ENCODE measurements at places on chromosomes 11 and 22.

- DNase-seq = no peak
Measured at GRCh38 chr22:20648306-20648903, 125.5 kb upstream of the SERPIND1 start.

DNA sequence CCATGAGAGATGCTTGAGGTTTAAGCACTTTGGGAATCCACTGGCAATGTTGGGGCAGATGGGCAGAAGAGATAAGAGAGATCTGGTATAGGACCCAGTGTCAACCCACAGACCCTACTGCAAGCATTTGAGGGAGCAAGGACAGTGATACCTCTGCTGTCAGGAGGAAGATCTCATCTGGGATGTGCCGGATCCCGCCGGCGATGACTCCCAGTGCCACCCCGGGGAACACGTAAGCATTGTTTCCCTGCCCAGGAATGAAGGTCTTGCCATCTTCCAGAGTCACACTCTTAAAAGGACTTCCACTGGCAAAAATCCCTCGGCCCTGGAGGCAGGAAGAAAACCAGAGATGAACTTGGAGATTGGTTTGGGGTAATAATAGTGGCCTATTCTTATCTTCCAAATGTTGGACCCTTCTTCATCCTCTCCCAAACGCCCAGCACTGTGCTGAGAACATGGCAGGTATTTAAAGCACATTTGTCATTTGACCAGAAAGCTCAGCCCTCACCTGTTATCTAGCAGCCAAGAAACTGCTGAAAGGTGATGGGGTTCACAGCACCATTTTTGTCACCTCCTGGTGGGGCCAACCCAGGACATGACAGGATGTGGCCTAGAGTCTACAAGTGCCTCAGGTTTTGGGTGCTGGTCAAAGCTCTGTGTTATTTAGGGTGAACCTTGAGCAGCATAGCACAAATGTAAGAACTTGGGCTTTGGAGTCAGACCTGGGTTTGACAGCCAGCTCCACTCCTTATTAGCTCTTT lies 71.7 kb downstream of the CCDC81 start:
- DNase-seq = no peak

GRCh38 chr11:36367806-36368680 lies 72.0 kb downstream of the PRR5L start:
- DNase-seq = no peak

- no peak for DNase-seq
Measured at GRCh38 chr11:64324692-64325469, 7.0 kb downstream of the PRDX5 start.

DNA sequence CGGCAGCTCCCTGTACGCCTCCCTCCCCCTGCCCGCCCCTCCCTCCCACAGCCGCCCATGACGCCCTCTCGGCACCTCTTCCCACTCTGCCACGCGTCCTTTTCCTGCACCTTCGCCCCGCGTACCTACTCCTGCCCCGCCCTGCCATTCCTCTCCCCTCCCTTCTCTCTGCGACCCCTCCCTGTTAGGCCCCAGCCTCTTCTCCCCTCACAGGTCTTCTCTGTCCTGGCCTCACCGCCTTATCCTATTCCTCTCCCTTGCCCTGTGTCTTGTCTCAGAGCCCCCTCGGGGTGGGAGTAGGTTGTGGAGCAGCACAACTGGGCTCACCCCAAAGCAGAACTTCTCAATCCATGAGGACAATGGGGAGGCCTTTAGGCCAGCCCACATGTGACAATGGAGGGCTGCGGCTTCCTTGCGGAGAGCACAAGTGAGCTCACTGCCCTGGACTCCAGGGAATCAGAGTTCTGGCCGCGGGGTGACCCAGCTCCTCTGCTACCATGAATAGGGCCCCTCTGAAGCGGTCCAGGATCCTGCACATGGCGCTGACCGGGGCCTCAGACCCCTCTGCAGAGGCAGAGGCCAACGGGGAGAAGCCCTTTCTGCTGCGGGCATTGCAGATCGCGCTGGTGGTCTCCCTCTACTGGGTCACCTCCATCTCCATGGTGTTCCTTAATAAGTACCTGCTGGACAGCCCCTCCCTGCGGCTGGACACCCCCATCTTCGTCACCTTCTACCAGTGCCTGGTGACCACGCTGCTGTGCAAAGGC lies 539 bp downstream of the SLC35C1 start:
- no peak for DNase-seq

DNA sequence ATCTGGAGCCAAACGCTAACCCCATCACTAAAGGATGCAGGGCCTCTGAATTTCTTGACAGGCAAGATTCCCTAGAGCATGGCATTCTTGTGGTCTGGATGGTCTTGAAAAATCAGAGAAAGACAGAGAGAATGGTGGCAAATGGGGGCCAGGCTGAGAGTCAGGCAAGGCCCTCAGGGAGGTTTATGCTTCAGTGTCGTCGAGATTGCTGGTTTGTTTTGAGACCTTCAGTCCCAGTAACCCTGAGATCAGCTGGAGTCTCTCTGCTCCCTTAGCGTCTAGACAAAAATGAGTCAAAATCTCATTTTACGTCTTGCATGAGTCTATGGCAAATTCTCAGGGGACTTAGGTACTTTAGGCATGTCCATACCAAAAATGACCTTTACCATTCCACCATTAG lies 539.3 kb downstream of the SOX6 start:
- DNase-seq = no peak

GRCh38 chr11:27410272-27410671 lies 47.3 kb upstream of the CCDC34 start:
- no peak for DNase-seq

- DNase-seq = no peak
Measured at GRCh38 chr11:73981051-73981805, 1.4 kb downstream of the UCP2 start.

GRCh38 chr11:132751516-132752250 lies 780.6 kb downstream of the OPCML start:
- DNase-seq = no peak

- DNase-seq = no peak
Measured at GRCh38 chr11:126990716-126991480, 9.7 kb downstream of the KIRREL3 start.

DNA sequence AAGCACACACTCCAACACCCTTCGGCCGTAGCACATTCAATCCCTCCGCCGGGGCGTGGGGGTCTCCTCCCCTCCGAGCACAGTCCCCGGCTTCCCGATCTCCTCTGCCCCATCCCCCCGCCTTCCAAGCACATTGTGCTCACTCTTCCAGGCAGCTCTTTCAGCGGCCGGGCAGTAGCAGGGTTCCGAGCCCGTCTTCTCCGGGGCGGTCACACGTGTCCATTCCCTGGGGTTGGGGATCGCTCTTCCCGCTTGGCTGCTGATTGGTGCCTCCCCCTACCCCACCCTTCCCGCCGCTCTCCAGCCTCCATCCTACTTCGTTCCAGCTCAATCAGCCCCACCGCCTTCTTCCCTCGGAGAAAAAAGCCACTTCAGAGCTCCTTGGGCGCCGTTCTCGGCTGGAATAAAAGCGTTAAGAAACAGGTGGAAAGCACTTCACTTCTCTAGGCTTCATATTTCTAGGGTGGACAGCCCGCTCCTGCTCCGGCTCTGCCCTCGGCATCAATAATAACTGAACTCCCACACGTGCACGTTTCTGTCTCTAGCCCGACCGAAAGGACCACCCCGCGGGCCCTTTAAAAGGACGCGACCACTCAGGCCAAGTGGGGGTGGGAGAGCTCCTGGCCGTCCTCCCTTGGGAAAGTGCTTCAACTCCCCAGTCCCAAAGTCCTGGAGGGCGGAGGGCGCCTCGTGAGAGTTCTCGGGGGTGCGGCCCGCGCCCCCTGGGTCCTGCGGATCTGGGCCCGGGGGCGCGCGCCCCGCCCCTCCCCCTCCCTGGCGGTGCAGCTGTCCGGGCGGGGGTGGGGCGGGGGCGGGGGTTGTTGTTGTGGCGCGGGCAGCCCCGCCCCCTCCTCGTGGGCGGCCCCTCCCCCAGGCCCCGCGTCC lies 464 bp upstream of the CECR2 start:
- DNase-seq = no peak

DNA sequence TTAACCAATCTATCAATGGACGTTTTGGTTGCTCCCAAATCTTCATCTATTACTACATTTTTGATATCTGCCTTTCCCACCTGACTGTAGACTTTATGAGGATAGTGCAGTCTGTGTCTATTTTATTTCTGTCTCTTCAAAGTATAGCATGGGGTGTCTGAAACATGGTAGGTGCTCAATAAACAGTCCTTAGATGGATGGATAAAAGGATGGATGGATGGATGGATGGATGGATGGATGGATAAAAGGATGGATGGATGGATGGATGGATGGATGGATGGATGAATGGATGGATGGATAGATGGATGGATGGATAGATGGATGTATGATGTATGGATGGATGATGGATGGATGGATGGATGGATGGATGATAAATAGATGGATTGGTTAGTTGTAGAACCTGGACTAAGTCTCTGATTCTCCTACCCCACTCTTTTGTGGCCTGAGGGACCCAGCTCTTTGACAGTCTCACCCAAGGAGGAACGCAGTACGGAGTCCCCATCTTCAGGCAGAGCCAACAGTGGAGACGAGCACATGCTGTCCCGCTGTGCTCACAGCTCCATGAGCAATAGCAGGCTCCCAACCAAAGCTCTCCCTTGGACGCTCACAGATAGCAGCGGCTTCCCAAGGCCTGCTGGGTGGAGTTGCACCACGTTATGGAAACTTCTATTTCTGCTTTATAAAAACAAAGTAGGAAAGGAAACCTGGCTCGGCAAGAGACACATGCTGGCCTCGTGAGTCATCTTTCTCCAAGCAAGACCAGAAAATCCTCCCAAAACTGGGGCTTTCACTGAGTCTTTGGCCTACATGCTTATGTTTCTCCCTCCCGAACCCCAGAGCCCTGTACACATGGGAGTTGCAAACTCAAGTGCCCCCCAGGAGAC lies 448.0 kb downstream of the MIAT start:
- DNase-seq = no peak

DNA sequence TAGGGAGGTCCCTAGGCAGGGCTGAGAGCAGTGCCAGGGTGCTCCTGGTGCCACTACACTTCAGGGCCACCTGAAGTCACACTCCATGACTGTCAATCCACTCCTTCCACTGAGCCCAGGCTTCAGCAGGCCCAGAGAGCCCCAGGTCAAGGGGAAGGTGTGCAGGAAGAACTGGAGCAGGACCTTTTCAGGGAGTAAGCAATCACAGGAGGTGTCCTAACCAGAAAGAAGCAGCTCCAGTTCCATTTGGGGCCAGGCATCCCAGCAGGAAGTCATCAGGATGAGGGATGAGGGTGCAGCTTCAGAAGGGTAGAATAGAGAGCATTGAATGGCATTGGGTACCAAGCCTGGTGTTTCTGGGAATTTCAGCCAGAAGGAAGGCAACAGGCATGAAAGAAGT lies 556.5 kb downstream of the INSC start:
- DNase-seq = no peak

- no peak for DNase-seq
Measured at GRCh38 chr11:65793144-65793581, 6.3 kb downstream of the OVOL1 start.

- no peak for DNase-seq
Measured at GRCh38 chr11:83046621-83047172, 25.0 kb downstream of the RAB30 start.

DNA sequence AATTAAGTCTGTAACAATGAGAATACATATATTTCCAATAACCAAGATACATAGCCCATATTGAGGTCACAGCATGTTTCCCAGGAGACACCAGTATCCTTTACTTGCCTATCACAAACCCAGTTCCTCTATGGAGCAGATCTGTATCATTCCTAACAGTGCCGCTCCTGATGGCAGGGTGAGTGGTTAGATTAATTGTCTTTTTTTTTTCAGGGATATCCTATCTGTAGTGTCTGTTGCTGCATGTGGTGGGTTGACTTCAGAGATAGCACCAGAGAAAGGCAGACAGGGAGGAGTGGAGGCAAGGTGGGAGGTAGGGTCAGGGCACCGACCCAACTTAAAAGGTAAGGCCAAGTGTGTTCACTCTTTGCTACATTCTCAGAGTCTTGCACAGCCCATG lies 2.8 kb downstream of the MTNR1B start:
- no peak for DNase-seq

DNA sequence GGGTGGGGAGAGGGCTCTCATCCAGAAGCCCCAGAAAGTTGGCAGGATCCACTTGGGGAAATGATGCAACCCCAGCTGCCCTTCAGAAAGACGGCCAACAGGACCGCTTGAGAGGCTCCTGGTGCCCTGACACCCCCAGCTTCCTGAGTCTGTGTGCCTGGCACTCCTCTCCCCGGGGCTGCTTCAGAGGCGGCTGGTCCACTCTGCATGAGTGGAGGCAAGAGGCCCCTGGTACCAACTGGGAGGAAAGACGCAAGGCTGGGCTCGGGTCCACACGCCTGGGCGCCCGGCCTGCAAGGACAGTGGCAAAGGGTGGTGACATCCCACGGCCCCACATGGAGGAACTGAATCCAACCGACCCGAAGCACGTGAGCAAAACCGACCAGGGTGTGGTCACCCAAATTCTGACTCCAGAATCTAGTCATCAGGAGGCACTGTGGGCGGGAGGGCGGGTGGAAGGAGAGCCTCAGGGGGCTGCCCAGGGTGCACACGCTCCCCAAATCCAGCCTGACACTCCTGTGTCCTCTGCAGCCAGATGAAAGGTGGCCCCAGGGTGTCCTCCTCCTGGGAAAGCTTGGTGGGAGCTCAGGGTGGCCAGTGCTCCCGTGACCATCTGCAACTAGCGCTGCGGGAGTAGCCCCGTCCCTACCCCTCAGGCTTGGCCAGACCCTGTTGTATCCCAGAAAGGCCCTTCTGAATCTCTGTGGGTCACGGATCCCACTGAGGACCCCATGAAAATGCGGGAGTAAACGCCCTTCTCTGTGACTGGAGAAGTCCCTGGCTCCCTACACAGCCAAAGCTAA lies 3.7 kb downstream of the RNH1 start:
- DNase-seq = peak; percentile 18

DNA sequence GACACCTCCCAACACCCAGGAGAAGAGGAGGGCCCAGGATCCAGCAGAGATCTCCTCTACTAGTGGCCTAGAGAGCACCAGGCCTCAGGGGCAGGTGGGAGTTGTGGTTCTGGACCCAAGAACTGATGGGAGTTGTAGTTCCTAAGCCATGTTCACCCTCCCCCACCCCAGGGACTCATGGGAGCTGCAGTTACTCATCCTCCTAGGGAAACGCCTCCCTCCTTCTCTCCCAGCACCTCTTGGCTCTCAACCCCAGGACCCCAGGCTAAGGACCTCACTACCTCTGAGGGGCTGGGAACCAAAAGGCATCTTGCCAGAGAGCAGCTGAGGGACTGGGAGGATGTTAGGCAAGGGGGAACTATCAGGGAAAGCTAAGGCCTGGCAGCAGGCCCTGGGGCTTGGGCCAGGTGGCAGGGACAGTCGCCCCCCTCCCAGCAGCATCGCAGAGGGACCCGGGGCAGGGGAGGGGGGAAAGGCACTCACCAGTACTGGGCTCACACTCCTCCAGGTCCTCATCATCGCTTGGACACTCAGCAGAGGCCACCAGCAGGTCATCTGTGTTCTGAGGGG lies 28.9 kb downstream of the SLC22A12 start:
- DNase-seq = no peak

- no peak for DNase-seq
Measured at GRCh38 chr11:43434893-43435292, 76.2 kb downstream of the TTC17 start.

Measured in CD4-positive, alpha-beta T cell treated with Interleukin-15 for 4 hours (primary cell).